Ammon's horn (tissue), 1 donor: ENCODE measurements at places on chromosomes 12 and 14.

DNA sequence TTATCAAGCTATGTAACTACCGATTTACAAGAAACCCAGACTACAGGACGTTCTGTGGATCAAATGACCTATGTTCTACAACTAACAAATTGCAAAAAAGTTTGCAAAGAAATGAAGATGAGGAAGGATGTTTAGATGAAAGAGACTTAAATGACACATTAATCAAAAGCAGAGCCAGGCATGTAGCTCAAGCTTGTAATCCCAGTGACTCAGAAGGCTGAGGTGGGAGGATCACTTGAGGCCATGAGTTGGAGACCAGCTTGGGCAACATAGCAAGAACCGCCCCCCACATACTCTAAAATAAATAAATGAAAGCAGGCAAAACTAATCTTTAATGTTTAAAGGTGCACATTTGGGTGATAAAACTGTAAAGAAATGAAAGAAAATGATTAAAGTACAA lies 331.9 kb downstream of the BTG1 start:
- DNase-seq, result no peak

DNA sequence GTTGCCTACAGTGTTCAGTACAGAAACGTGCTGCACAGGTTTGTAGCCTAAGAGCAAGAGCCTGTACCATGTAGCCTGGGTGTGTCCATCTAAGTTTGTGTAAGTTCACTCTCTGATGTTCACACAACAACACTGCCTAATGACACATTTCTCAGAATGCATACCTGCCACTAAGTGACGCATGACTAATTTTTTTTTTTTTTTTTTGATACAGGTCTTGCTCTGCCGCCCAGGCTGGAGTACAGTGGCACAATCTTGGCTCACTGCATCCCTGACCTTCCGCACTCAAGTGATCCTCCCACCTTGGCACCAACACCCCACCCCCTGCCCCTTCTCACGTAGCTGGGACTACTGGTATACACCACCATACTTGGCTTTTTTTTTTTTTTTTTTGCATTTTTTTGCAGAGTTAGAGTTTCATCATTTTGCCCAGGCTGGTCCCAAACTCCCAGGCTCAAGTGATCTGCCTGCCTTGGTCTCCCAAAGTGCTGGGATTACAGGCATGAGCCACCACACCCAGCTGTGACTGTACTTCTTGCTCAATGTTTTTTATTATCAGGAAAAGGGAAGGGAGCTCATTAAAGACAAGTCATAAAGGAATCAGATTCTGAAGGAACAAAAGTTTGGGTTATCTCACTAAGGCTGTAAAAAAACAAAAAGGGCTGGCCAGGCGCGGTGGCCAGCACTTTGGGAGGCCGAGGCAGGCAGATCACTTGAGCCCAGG lies 10.0 kb upstream of the CDC42BPB start:
- no peak for DNase-seq

GRCh38 chr12:129230995-129231394 lies 377.7 kb downstream of the GLT1D1 start:
- no peak for DNase-seq

DNA sequence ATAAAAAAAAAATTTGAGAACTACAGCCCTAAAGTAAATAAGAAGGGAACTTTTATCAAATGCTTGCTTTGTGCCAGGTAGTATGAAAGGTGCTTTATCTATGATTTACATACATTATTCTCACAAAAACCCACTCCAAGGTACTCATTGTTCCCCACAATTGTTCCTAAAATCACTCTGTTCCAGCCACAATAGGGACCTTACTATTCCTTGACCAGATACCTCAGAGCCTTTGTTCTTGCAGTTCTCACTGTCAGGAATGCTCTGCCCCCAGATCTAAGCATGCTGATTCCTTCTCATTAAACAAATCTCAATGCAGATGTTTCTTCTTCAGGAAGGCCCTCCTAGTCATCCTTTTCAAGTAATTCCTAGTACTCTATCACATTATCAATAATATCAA lies 60.2 kb downstream of the PPP1R12A start:
- no peak for DNase-seq

- DNase-seq, result no peak
These were observed 21.4 kb upstream of the SEL1L start for GRCh38 chr14:81555051-81555450.

DNA sequence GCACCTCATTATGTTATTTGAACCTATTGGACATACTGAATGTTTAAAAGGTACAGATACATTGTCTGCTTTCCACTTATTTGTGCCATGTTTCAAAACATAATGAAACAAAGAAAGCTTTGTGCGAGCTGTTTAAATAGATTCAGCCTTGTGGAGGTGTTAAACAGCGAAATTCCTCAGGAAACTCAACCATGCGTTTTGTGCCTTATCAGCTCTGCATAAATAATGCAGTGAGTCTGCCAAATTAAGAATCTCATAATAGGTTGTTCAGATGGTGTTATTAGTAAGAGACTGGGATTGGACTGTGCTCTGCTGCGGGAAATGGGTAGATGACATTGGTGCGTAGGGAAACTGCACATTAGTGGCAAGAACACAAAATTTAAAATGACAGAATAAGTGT lies 163.7 kb upstream of the CLEC14A start:
- peak; percentile 20 for DNase-seq

DNA sequence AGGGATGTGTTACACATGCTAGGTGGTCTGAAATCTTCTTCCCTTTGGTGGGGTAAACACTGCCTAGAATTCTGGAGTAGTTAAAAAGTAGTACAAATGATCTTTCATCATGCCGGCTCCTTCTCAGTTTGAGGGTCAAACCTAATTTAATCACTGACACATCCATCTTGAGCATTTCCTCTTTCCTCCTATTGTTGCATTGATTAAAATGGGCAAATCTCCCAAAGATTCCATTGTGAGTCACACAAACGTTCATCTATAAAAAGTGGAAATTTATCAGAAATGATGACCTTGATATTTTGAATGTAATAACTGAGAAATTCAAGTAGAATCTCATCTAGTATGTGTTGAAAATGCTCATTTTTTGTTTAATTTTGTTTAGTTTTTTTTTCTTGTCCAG lies 996.0 kb downstream of the NRXN3 start:
- DNase-seq, result no peak

DNA sequence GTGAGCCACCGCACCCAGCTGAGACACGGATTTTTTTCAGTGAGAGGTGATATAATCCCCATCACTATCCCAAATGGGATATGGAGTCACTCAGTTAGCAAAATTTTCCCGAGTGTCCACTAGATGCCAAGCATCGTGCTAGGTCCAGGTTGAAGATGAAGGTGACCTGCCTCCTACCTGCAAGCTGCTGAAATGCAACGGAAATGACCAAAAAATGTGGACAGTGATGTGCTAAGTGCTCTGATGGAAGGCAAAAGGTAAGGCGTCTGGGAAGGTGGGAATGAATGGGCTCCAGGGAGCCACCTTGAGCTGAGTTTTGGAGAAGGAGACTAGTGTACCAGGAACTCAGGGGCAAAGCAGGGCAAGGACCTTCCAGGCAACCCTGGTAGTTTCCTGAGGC lies 64.6 kb downstream of the CALM1 start:
- DNase-seq, result no peak

DNA sequence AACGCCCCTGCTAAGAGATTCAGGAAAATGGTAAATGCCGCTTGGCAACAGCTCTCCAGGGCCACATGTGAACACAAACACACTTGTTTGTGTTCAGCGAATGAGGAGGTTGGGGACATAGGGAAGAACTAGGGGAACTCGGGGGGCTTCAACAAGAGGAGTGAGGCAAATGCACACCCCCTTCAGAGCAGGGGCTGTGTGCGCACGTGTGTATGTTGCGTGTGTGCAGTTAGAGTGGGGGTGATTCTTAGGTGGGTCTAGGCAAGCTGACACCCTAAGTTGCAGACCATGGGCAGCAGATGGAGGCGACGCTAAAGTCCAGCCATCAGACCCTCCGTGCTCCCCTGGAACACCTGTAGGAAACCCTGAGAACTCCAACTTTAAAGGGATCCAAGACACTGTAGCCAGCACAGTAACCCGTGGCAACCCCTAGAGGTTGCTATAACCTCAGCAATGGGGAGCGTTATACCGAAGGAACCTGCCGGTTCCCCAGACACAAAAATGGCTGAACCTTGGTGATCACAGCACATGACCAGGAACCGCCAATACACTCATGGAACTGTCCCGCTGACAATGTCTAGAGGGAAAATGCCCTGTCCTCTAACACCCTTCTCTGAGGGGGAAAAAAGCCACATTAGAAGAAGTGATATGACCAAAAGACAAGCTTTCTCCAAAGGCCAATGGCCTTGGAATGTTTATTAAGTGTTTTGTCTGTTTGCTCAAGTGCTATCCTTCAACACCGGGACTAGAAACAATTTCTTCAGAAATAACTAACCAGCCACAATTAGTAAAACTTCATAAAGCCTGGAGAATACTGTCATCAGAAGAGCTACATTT lies 86.5 kb upstream of the CEP83 start:
- peak; percentile 72 for DNase-seq

- no peak for DNase-seq
These were observed 31.9 kb downstream of the SERPINA1 start for GRCh38 chr14:94356379-94357056.

GRCh38 chr12:130084359-130084758 lies 77.9 kb upstream of the FZD10 start:
- DNase-seq, result no peak

- DNase-seq, result no peak
These were observed 150.9 kb downstream of the ANO2 start for GRCh38 chr12:5794156-5794555.
